SK-MEL-5 (cell line): ENCODE measurements at places on chromosomes 3 and 15.

DNA sequence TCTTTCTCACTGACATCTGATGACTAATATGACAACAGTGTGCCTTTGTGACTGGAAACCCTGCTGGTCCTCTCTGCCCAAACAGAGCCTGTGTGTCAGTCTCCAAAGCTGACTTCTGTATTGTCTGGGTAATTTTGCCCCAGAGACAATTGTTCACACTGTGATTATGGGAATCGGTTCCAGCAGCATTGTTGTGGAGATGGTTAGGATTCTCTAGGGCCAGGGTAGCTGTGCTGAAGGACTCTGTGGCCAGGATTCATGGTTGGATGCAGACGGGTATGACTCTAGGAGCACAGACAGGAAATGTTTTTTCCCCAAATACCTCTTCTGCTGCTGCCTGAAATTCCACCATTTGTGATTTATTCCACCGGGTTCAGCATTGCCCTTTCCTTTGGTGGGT lies 57.5 kb upstream of the ITGA11 start:
- no peak for DNase-seq

- no peak for DNase-seq
These were observed 521.5 kb downstream of the PDCD6IP start for GRCh38 chr3:34319881-34320280.

DNA sequence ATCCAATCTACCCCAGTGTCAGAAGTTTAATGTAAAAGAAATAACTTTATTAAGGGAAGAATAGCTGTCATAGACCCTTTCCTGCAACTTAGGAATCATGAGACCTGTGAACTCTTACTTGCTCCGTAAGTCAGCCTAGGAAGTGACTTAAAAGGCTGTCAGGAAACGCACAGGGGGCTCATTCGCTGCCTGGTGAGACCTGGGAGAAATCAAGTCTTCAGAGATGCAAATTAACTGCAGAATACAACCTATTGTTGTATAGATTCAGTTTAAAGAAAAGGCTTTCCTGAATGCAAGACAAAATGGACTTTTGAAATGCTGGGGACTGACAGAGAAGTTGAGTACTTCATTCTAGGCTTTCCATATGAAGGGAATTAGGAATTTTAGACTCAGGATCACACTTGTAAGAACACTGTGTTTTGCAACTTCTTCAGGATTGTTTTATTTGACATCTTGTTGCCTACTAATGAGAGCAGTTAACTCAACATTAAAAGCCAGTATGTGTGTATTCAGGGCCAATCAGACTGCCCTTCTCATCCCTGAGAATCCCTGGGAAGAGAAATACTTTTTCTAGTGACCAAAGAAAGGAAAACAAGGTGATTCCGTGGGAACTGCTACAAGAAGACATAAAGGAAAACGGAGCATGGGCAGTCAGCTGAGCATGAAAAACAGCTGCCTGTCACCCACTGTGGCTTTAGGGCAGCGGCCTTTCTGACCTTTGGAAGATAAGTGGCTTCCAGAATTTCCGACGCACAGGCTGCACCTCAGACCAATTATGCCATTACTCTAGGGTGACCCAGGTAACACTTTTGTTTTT lies 18.5 kb upstream of the DPPA4 start:
- no peak for DNase-seq

GRCh38 chr15:39587731-39588530 lies 7.1 kb downstream of the THBS1 start:
- no peak for DNase-seq

DNA sequence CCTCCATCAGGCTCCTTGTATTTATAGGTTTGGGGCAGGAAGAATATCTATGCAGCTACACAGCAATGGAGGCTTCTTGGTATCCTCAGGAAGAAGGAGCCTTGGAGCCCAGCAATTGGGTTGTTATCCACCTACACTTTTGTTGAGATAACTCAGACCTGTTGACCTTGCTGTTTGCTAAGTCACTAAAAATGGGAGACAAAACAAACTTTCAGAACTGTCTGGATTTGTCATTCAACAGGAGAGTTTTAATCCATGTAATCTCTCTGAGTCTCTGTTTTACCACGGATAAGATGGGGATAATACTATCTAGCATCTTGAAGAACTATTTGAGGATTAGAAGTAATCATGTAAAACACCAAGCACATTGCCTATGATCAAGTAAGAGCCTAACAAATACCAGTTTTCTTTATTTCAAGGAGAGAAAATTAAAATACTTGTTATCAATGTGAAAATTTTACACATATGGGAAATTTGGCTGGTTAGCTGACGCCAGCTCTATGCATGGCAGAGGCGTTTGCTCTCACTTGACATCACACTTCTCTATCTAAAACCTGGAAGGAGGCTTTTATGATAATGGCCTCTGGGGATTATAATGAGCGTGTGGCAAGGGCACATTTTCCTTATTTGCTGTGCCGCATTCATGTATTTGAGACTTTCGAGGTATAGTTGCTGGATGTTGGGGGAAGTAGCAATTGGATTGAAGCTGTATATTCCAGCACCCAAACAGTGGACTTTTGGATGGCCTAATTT lies 215.6 kb downstream of the PDCD6IP start:
- DNase-seq: no peak

DNA sequence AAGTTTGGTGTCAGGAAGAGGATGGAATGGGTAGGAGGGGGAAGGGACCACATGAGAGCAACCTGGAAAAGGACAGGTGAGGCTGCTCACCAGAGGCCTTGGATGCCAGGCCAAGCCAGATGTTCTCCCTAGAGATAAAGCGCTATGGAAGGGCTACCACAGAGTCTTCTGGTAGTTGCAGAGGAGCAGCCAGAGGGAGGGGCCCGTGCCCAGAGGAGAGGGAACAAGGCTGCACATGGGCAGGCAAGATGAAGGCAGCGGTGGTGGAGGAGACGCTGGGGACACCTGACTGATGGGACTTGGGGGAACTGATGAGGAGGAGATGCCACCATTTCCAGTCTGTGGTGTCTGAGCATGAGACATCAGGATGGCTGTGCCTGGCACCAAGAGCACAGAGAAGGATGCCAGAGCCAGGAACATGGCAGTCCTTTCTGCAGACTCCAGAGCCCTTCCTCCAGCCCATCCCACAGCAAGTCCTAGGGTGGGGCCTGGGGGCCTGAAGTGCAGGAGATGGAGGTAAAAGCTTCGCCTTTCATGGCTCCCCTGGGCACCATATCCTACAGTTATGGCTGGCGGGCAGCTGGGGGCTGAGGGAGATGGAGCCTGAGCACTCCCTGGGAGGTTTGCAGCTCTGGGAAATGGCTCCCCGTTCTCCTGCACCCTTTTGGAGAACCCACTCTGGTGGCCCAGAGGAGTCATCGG lies 103.0 kb downstream of the ETFA start:
- no peak for DNase-seq

GRCh38 chr3:52237006-52237656 lies 1.8 kb downstream of the TWF2 start:
- DNase-seq: no peak

DNA sequence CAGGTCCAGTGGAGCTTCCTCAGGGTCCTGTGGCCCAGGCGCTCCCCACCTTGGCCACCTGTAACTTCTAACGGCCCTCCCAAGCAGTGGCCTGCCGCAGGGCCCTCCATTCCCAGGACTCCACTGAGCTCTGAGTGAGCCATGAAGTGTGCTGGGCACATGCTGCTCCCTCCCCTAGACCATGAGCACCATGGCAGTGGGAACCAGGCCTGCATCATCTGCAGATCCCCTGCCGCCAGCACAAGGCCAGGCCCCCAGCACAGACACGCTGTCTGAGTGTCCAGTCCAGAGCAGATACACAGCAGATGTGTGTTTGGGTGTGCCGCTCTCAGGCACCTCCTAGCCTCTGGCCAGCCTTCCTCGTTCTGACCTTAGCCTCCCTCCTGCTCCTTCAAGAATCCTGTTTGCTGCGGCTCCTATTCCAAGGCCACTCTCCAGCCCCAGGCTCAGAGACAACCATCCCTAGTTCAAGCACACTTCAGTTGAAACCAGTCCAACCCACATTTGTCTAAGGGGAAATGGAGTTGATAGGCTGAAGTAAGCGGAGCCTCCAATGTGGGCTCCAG lies 7.0 kb upstream of the KLF15 start:
- no peak for DNase-seq

GRCh38 chr3:196619223-196619622 lies 20.3 kb upstream of the NRROS start:
- DNase-seq: peak; percentile 93

GRCh38 chr3:48739955-48740823 lies 23.2 kb upstream of the IP6K2 start:
- DNase-seq: peak; percentile 89

- no peak for DNase-seq
These were observed 520.4 kb downstream of the FOXP1 start for GRCh38 chr3:71062952-71063772.

GRCh38 chr3:115156046-115156654 lies 9.1 kb upstream of the ZBTB20 start:
- peak; percentile 95 for DNase-seq

GRCh38 chr3:71247221-71247957 lies 336.1 kb downstream of the FOXP1 start:
- DNase-seq: peak; percentile 53

DNA sequence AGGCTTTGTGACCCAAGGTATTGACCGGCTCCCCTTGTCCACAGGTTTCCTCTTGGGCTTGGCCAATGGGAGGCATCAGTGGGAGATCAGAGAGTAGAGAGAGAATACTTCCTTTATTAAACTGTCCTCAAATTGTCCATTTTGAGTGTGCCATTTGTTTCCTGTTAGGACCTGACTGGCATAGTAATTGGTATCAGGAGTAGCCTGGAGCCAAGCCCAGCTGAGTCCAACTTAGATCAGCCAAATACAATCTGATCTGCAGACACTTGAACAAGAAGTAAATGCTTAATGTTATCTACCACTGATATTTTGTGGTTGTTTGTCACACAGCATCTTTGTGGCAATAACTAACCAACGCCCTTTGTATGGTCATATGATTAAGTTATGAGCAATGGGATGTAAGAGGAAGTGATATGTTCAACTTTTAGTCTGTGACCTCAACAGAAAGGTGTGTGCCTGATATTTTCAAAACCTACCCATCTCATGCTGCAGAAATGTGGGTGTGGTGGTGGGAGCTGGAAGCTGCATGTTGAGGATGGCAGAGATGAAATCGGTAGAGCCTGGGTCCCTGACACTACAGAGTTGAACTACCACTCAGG lies 13.3 kb downstream of the MYD88 start:
- DNase-seq: no peak

DNA sequence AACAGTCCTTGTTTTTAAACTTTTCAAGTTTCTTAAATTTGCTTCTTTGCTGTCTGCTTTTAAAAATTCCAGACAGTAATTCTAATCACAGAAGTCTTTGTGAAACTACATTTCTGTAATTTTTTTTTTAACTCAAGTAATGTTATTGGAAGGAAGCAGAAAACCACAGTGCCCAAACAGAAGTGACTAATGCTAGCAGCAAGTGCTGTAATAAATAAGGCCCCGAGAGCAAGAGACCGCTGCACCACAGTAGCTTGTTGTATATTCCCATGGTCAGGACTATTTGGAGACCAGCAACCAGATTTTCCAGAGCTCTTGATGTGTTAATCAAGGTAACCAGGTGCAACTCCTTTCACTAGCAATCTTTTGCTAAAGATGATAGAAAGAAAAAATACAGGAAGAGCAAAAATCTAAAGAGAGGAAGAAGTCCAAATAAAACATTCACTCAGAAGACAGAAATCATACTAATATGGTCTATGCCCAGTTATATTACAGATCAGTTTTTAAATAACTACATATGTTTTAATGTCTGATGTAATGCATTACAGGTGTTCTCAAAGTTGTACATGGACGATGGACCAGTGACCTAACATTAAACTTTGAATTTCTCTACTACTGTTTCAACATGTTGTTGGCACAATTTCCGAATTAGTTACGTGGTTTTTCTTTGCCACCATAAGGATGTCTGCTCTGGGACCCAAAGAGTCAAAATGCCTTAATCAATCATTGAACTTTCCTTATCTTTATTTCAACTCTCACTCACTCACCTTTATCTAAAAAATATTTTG lies 36.4 kb downstream of the WWTR1 start:
- DNase-seq: peak; percentile 81

DNA sequence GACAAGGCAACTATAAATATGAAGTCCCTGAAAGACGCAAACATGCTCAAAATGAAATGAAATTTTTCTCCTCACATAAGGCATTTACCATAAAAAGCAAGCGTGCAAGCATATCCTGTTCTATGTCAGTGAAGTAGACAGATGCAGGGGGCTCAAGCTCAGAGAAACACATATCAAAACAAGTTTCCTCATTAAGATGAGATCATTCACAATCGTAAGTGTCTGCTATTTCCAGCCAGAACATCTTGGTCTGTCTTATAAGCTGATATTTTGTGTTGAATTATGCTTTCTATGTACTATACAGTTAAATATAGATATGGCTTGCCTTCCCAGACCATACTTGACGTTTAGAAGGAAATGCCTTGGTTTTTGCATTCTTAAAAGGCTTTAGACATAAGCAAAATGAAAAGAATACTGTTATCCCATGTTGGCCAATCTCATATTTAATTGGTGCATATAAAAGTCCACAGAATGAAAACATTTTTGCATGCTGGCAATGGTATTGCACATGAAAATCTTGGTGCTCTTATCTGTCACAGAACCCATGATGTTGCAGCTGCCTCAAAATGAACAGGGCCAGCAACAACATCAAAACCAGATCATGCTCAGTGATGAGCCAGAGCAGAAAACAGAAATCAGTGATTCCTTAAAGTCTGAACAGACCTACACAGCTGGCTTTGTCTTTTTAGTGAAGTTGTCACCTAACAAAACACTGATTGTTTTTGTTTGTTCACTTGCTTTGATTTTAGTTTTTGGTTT lies 65.4 kb downstream of the SIDT1 start:
- DNase-seq: no peak

DNA sequence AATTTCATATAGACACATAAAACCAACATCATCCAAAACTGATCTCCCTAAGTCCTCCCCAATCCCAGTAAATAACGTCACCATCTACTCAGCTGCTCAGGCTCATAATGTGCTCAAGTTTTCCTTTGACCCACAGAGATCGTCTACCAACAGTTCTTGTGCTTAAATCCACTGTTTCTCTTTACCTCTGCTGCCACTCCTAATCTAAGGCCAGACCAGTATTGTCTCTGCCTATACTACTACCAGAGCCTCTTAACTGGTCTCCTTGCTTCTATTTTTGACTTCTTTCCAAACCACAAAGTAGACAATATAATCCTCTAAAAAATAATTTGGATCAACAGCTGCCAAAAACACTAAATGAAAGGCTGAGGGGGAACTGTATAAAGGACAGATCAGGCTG lies 65.3 kb downstream of the CLASP2 start:
- no peak for DNase-seq

DNA sequence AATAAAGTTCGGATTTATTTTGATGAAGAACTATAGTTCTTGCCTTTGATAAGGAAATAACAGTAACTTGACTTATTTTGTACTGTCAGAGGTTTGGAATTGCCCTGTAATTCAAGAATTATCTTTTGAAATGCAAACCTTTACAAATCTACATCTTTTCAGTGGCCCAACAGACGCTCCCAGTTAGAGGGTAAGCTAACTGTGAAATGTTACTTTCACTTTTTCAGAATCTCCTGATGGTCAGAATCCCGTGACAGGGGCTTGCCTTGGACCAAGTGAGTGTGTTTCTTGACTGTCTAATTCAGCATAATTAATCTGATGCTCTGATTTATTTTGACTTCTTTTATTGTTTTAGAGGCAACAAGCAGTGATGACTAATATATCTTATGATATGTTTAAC lies 262.5 kb downstream of the PLOD2 start:
- peak; percentile 22 for DNase-seq

- no peak for DNase-seq
These were observed 81.4 kb downstream of the DNAJB8 start for GRCh38 chr3:128385080-128385832.
